ENCODE measurements at places on chromosomes 11 and 22. TPM values are rescaled to one million over a fixed set of nuclear protein-coding genes. Genes with fewer than 3 reads are reported as not detected.

Gene PRR33
- not detected for total RNA-seq

Gene RTL10
- total RNA-seq = 19.0 TPM

Gene FXYD6
- not detected for total RNA-seq

Gene TBX1
- total RNA-seq = under 0.01 TPM

Gene IL17REL
- not detected for total RNA-seq

Gene POTEH
- not detected for total RNA-seq

Gene LINC01488
- total RNA-seq = not detected

DNA sequence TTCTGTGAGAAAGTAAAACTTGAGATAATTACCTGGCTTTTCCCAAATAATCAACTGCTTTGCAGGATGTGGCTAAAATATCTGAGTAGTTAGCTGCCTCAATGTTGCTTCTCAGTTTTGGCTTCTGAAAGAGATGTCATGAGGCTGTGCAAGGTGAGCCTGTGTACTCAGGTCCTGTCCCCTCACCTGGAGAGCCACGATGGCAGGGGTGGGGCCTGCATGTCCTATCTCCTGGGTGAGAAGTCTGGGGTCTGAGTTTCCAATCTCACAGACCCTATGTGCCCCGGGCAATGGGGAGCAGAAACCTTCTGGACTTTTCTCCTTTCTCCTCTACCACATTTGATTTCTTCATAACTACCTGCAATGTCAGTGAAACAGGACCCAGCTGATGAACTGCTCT, 338.6 kb upstream of the B3GAT1 start:
- DNase-seq = no peak

GRCh38 chr11:18757811-18758210, 31.8 kb upstream of the IGSF22 start:
- DNase-seq = peak; percentile 4

DNA sequence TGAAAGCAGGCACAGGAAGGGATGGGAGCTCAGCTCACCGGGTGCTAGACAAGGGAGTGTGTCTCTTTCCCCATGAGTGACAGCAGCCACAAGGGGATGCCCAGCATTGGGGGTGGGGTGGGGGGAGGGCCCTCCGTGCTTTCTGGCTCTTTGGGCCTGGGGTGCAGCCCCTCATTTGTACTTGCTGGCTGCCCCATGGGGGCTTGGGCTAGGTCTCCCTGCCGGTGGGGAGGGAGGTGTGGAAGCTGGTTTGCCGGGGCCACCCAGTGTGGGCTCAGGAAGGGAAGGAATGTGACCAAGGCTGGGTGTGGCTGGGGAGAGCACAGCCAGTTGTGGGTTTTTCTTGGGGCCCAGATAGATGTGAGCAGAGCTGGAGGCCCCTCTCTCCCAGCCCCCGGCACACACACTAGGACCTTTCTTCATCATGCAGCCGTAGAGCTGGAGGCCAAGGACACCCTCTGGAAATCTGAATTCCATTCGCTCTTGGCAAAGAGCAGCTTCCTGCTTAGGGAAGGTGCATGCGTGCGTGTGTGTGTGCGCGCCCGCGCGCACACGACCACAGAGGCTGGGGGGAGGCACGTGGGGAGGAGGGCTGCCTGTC, 25.8 kb downstream of the KCNQ1OT1 start:
- DNase-seq = no peak

GRCh38 chr11:103548838-103549237, 439.6 kb downstream of the DYNC2H1 start:
- no peak for DNase-seq

- no peak for DNase-seq
Observed at GRCh38 chr11:132590986-132591385, 941.3 kb downstream of the OPCML start.

DNA sequence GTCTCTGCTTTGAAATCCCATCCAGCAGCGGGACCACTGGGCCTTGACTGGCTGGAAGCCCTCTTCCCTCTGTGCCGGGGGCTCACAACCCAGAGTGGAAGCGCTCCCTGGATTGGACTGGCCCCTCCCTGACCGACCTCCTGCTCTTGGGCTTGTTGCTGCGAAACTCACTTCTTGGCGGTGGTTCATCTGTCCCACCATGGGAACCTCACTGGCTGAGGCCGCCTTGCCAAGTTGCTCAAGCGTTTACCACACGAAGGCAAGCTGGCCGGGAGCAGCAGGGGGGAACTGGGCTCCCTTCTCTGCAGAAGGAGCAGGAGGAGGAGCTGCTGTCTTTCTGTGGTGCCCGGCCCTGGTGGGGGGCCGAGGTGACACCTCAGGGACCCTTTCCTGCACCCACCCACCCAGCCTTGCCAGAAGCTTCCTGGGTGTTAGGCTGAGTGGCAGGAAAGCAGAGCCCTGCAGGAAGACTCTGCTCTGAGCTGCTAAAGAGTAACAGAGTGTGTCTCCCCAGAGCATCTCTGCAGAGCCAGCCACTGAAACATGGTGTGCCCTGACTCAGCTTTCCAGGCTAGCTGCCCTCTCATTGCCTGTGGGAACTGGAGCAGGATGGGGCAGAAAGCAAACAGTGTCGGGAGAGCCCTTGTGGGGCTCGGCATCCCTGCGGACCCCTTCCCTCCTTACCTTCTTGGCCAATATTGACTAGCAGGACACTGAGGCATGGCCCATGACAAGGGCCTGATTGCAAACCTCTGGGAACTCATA, 88.5 kb upstream of the ALX4 start:
- no peak for DNase-seq

GRCh38 chr11:360326-361280, 8.7 kb upstream of the B4GALNT4 start:
- no peak for DNase-seq

DNA sequence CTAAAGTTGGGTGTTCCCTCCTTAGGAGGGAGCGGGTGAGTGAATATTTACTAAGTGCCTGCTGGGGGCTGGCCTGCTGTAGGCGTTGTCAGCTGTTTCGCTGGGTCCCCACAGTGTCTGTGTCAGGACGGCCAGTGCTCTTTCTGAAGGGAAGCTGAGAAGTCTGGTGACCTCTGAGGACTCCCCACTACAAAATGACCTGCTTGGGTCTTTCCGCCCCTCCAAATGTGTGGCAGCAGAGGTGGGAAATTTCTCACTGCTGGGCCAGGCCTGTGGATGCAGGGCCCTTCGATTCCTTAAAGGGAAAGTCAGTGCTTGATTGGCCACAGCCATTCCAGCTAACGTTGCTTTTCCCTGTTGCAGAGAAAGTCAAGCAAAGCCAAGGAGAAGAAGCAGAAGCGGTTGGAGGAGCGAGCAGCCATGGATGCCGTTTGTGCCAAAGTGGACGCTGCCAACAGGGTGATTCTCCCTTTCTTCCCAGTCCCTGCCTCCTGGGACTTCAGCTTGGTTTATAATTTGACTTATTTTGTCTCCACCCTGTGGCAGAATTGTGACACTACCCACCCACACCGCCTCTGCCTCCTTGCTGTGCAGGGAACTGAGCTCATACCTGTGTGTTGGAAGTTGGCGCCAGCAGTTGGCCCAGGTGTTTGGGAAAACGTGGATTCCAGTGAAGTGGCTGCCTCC, 6.8 kb downstream of the NAA40 start:
- peak; percentile 77 for DNase-seq

DNA sequence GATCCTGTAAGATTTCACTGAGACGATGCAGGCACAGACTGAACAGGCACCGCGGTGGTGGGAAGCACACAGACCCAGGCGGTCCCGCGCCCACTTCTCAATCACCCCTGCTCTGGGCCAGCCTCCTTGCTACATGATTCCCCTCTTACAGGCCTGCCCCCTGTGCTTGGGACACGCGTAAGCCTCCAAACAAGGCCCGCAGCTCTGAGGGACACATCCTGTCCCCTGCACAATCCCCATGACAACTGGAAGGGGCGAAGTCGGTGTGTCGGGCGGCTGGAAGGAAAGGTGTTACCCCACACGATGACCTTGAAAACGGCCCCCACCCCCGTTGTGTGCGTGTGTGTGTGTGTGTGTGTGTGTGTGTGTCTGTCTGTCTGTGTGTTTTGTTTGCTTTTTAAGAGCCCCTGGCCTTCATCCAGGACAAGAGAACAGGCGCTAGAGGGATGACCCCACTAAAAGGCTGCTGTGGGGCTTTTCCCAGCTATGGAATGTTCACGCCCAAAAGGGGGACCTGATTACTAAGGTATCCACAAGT, 13.1 kb downstream of the CELSR1 start:
- DNase-seq = no peak

DNA sequence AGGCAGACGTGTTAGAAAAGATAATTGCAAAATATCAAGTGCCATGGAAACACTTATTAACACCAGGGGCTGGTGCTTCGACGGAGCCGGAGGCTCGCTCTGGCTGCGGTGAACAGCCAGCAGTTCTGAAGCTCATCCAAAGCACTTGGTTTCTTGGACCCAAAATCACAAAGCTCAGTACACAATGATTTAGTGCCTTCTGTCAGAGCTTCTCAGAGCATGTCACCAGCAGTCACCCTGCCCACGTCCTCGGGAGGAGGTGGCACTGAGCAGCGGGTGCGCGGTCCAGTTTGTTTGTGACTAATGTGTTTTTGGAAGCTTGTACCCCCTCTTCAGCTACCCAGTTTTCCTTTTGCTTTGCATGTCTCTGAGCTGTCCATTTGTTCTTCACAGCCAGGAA, 58.7 kb upstream of the KIRREL3 start:
- no peak for DNase-seq

- DNase-seq = no peak
Observed at GRCh38 chr22:37312549-37313183, 30.4 kb downstream of the CYTH4 start.

GRCh38 chr22:36430863-36431262, 43.1 kb upstream of the MYH9 start:
- DNase-seq = peak; percentile 61

DNA sequence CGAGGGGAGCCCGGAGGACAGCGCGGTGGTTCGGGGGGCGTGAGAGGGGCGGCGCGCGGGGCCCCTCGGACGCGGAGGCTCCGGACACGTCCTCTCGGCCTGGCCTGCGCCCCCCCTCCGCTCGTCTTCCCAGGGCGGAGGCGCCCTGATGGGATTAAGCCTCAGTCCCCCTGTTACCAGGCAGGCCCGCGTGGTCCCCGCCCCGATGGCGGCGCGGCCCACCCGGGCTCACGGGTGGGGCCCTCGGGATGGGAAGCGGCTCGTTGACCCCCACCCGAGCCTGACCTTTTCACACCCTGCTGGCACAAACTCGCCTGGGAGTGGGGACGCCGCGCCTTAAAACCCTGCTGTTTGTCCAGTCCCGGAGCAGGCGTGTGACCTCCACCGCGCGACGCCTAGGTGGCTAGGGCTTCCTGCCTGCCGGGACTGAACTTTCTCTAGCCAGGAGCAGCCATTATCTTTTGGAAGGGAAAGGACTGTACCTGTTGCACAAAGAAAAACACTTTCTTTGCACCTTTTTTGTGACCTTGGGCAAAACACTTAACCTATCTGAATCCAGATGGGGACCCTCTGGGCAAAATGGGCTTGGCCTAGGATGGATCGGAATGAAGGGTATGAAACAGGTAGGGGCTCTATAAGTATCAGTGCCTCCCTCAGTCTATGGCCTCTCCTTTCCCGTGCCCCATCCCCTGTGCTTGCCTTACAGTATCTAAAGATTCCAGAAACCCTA, 1.0 kb downstream of the KIAA1671 start:
- DNase-seq = no peak

DNA sequence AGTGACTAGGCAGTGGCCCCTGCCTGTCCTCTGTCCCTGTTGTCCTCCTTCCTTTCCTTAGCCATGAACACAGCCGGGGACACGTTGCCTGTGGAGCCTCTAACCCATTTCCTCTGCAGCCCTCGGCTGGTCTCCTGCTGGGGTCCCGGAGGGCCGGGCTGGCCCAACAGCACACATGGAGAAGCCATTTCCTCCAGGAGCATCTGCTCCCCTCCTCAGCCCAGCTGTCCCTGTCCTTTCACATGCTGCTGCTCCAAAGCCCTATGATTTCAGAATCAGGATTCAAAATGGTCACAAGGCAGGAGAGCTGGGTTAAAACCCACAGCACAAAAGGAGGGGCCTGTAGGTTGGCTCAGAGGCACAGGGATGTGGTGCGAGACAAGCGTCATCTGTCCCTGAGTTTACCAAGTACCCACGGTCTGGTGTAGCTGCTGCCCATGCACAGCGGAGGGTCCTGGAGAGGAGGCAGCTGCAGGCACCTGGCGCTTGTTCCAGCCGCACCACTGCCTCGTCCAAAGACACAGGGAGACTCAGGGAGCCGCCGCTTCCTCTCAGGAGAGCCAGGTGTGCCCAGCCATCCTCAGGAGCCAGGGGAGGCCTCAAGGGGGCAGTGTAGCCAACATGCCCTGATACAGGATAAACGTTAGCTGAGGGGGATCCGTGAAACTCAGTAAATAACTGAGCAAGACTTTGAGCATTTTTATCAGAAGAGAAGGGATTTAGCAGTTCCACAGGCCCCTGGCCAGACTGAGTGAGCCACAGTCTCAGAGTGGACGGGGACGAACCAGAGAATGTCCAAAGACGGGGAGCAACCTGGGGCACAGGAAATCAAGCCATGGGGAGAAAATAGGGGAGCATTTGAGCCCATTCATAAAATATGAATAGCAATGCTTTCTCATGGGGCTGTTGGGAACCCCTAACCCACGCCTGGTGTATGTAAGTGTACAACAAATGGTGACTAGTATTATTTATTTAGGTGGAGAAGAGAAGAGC, 3.9 kb upstream of the VSIG10L2 start:
- peak; percentile 21 for DNase-seq

DNA sequence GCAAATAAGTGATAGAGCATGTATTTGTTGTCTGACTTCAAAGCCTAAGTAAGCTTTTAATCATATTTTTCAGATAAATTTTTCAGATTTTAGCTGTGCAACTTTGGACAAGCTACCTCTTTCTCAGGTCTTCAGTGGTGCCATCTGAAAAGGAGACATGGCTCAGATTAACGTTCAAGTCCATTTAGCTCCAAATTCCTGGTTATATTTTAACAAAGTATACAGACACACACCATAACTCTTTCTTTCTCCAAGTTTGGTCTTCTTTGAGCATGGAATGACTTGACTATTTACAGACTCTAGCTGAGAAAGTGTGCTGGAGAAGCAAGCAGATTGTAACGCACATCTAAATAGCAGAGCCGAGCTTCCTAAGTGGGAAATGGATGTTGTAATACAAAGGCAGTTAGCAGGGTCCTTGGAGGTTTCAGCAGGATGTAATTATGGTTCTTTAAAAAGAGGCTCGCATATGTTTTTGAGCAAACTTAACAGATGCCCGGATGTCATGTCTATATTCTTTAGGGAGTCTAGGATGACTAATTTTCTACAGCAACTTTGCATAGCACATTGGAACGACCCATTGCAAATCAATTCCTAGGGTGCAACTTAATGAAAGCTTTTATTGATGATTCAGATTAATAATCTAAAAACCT, 128.1 kb upstream of the E2F8 start:
- DNase-seq = peak; percentile 67

GRCh38 chr22:46636221-46637002, 16.2 kb downstream of the GRAMD4 start:
- DNase-seq = no peak

Data from fibroblast of villous mesenchyme (primary cell).